ENCODE measurements at places on chromosomes 1 and 21.

GRCh38 chr1:39490596-39491145 is 765 bp upstream of the BMP8A start:
- DNase-seq = no peak

DNA sequence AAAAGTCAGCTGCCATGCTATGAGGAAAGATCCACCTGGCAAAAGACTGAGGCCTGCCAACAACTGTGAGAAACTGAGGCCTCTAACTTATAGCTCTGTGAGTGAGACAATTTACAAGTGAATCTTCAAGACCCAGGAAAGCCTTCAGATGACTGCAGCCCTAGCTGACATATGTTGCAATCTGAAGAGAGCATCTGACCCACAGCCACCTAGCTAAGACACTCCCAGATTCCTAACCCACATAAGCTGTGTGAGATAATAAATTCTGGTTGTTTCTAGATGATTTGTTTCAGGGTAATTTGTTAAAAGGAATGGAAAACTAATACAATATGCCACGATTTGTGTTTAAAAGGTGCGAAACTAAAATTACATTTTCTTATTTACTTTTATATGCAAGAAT is 55.1 kb downstream of the HFM1 start:
- no peak for DNase-seq

DNA sequence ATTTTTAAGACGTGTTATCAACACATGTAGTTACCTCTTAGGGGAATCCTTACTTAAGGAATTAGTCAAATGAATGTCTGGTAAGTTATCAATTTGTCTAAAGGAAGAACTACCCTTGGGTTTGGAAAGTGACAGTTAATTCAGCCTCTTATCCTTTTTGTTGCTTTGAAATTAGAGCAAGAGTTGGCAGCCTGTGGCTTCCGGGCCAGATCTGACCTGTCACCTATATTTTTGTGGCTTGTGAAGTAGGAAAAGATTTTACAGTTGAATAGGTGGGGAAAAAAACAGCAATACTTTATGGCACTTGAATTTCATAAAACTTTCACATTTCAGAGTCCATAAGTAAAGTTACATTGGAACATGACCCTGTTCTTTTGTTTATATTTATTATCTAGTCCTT is 5.5 kb downstream of the MRPS6 start:
- DNase-seq = no peak

- DNase-seq = no peak
These were observed 64.0 kb downstream of the ITPKB start for GRCh38 chr1:226674892-226675714.

GRCh38 chr21:38321568-38321967 is 64.8 kb downstream of the KCNJ15 start:
- no peak for DNase-seq

DNA sequence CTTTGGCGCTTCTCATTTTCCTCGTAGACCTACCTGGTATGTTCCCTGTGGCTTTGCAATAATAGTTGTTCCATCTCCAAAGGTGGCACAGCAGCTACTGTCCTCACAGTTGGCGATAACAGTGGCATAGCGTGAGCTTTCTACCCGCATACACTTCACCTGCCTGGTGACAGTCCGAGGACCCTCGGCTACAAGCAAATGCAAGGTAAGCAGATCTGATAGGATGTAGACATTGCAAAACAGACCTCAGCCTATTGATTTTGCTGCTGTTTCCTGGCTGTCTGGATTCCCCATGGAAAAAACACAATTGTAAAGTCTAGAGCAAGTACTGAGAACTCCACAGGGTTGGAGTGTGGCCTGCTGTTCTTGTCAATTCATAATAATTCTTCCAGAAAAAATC is 78.5 kb downstream of the WDR3 start:
- DNase-seq = no peak

DNA sequence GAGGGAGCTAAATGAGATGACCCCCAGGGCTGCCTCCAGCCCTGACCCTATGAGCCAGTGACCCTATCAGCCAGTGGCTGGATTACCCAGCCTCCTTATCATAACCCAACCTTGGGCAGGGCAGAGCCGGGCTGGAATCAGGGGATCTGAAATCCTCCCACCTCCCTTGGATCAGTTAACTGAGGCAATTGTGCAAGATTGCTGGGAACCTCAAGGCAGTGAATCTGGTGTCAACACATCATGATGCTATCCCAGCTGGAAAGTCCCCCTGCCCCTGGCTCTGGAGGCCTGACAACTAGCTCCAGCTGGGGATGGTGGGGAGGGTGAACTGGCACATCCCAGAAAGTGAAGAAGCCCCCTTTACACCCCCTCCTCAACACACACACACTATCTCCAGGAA is 6.4 kb upstream of the TSPAN1 start:
- DNase-seq = no peak

DNA sequence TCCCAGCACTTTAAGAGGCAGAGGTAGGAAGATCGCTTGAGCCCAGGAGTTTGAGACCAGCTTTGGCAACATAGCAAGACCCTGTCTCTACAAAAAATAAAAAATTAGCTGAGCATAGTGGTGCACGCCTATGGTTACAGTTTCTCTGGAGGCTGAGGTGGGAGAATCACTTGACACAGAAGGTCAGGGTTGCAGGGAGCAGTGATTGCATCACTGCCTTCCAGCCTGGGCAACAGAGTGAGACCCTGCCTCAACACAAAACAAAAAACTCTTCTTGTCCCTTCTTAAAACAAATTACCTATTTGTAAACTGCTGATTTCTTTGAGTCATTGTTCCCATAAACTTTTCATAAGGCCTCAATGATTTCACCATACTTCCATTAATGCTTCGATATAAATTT is 18.7 kb downstream of the PRKAA2 start:
- no peak for DNase-seq

DNA sequence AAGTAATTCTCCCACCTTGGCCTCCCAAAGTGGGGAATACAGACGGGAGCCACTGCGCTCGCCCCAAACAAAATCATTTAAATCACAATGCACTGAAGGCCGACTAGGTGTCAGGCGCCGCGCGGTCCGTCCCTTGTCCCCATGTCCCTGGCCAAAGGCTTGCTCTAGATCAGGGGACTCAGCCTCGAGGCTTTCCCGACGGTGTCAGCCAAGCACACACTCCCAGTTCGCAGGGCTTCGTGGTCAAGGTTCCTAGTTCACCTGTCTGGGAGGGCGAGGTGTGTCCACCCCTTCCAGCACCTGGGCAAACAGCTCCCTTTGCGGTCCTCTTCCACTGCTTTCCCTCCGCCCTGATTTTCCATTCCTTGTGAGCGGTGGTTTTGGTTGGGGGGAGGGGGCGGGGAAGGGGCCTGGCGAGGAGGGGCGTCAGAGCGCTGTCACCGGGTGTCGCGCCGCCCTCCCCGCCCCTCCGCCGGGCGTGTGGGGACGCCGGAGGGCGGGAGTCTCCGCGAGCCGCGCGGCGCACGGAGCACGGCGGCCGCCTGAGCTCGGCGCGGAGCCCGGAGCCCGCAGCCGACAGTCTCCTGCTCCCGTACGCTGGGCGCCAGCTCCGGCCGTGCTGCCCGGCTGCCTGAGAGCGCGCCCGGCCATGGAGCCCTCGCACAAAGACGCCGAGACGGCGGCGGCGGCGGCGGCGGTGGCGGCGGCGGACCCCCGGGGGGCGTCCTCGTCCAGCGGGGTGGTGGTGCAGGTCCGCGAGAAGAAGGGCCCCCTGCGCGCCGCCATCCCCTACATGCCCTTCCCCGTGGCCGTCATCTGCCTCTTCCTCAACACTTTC is at the start of gene STUM:
Gene STUM (plus strand): TSS at position 509 of the 838 bp plus-strand sequence. CDS start 141 bp downstream, at position 650.
- no peak for DNase-seq

DNA sequence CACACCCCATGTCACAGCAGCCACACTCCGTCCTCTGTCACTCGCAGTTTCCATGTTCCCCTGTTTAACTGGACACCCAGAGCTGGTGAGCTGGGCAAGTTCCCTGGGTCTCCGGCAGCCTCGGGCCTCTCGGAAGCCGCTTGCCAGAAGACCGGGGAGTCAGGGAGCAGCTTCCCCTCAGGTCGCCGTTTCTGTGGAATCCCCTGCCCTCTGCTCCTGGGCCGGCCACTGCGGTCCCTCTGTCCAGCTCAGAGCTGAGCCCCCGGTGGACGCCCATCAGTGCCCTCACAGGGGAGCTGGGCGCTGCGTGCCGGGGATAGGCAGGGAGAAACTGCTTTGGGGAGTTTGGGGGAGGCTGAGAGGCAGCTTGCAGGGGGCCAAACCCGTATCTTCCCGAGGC is 37.7 kb downstream of the KCNAB2 start:
- DNase-seq = no peak

GRCh38 chr1:86140281-86140880 is 16.2 kb downstream of the COL24A1 start:
- no peak for DNase-seq

GRCh38 chr1:151920149-151920548 is 10.8 kb upstream of the THEM4 start:
- DNase-seq = no peak

DNA sequence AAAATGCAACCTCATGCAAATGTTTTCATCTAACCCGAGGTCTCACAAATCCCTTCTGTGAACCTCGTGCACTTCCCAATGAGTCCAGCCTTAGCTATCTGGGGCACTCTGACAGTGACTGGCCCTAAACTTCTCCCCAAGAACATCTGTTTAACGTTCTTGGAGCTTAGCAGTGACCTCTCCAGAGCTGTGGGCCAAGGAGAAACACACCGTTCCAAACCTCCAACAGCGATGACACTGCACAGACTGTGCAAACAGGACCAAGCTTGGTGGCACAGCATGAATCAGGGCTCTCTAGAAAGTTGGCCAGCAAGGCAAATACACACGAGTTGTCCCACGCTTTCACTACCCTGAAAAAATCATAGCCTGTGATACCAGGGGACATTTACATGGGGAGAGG is 15.8 kb downstream of the BEND5 start:
- DNase-seq = no peak

DNA sequence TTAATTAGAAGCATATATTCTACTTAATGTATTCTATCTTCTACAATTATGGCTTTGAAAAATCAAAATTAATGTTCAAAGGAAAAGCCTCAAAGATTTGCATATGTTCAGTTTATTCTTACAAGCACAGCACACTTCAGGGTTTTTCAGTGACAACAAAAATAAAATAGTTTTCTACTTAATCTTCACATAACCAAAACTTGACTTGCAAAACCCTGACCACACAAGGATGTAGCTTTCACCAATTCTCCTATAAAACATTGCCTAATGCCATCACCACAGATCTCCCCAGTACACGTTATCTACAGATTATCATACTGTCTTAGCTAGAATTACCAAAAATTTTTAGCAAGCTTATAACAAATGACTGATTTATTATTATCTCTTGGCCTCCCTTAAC is 23.3 kb downstream of the LPAR3 start:
- no peak for DNase-seq

- DNase-seq = no peak
These were observed 1048.1 kb downstream of the BRINP3 start for GRCh38 chr1:189429610-189430009.

DNA sequence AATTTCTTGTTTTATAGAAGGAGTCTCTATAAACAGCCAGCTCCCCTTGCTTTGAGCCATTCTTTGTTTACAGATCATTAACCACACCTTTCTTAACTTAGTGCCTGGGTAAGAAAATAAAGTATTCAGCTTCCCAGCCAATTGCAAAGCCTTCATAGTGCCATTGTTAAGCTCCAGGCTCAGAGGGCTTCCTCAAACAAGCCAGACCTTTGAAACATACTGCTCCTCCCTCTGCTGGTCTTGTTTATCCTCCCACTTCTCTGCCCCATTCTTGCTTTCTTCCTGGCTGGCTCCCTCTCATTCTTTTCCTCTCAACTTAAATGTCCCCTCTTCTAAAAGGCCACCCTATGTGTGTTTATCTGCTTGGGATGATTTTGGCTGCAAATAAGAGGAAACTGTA is 319.4 kb upstream of the ST6GALNAC5 start:
- DNase-seq = no peak

- no peak for DNase-seq
These were observed 1.4 kb downstream of the MATN1 start for GRCh38 chr1:30721812-30722537.

- DNase-seq = no peak
These were observed 132.8 kb downstream of the PTPRC start for GRCh38 chr1:198771563-198772153.

DNA sequence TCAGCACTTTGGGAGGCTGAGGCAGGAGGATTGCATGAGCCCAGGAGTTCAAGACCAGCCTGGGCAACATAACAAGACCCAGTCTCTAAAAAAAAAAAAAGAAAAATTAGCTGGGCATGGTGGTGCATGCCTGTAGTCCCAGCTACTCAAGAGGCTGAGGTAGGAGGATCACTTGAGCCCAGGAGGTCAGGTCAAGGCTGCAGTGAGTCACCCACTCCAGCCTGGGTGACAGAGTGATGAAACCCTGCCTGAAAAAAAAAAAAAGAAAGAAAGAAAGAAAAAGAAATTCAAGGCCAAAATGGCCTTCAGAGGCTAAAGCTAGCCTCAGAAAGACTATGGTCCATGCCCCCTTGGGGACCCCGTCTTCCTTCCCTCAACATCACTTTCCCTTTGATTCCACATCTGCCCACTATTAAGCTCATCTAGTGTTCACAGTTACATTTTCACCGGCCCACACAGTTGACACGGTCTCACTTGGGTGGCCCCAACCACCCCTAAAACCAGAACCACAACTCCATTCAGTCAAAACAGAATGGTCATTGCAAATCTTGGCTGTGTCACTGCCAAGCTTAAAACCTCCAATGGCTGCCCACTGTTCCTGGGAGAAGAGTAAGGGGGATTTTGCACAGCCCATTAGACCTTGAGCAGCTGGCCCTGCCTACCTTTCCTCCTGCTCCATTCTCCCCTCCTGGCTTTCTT is 2.1 kb upstream of the CAPN8 start:
- no peak for DNase-seq

DNA sequence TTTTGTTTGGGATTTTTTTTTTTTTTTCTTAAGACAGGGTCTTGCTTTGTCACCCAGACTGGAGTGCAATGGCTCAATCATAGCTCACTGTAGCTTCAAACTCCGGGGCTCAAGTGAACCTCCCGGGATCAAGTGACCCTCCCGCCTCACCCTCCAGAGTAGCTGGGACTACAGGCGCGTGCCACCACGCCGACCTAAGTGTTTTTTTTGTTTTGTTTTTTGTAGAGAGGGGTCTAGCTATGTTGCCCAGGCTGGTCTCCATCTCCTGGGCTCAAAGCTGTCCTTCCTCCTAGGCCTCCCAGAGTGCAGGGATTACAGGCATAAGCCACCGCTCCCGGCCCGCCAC is 776 bp downstream of the HLCS start:
- DNase-seq = no peak

DNA sequence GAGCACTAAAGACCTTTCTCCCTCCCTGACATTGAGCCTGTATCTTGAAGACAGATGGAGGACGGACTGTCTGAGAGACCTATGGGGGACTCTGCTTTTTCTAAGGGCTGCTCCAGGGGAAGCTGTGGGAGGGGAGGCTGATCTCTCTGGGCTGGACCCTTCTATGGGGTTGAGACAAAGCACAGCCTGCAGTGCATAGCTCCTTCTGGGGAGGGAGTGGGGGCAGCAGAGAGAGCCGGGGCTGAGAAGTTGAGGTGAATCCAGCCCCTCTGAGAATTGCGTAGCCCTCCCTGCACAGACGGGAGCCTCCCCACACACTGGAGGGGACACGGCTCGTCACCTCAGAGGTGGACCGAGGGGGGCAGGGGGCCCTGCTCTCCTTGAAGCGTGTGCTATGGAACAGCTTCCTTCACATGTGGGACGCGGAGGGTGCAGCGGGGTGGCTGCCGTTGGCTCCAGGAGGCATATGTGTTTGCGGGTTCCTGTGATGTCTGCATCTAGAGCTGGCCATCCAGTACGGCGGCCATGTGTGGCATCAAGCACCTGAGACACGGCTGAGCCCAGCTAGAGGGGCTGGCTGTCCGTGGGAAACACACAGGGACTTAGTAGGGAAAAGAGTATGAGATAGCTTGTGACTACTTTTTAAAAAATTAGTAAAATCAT is 299.1 kb downstream of the CAMTA1 start:
- DNase-seq = no peak

GRCh38 chr1:43853161-43853921 is 80.3 kb upstream of the ARTN start:
- DNase-seq = no peak

Measured in osteocyte (in vitro differentiated cells).